ENCODE measurements at places on chromosomes 12 and 14.

DNA sequence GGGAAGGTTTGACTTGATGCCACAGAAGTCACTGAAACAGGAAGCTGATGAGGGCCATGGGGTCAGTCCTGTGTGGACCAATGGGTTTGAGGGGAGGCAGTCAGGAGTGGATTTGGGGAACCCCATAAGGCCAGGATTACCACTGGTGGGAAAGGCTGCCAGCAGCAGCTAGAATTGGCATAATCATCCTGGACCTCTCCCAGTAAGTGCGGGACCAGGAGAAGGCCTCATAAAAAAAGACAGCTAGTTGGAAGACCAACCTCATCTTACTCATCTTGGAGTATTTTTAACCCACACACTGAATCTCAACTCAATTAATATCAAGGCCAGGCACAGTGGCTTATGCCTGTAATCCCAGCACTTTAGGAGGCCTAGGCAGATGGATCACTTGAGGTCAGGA is 22.7 kb downstream of the TBX3 start:
- no peak for DNase-seq

- DNase-seq = no peak
Observed at GRCh38 chr12:30928356-30929244, 2.1 kb downstream of the TSPAN11 start.

GRCh38 chr14:23697680-23698079 is 61.5 kb downstream of the DHRS2 start:
- DNase-seq = no peak

- DNase-seq = no peak
Observed at GRCh38 chr12:68962877-68963855, 30.2 kb upstream of the CPM start.

DNA sequence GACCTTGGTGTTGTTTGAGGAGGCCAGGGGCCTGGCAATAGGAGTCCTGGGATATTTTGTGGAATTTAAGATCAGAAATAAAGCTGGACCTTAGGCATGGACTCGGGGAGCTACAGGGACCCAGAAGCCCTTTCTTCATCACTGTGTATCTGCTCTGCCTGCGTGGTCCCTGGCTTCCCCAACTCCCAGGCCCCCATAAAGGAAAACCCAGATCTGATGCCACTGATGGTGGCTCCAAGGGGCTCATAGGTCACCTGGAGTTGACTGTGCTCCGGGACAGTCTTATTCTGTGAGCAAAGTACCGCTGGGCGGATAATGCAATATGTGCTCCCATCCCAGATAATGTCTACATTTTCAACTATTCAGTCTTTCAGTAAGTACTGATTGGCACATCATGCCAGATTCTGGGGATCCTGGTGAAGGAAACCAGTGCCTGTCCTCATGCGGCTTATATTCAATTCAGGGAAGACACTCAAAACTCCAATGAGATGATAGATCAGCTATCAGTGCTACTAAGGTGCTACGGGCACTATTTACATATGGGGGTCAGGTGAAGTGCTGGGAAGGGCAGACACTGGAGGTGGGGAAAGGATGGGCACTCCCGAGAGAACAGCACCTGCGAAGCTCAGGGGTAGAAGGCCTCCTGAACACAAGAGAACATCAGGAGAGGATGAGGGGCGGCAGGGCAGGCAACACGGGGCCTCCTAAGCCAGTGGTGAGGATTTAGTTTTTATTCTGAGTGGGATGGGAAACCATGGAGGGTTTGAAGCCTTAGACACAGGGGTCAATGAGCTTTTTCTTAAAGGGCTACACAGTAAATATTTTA is 5.5 kb upstream of the SELPLG start:
- DNase-seq = no peak

GRCh38 chr12:89064151-89064550 is 288.1 kb downstream of the DUSP6 start:
- no peak for DNase-seq

DNA sequence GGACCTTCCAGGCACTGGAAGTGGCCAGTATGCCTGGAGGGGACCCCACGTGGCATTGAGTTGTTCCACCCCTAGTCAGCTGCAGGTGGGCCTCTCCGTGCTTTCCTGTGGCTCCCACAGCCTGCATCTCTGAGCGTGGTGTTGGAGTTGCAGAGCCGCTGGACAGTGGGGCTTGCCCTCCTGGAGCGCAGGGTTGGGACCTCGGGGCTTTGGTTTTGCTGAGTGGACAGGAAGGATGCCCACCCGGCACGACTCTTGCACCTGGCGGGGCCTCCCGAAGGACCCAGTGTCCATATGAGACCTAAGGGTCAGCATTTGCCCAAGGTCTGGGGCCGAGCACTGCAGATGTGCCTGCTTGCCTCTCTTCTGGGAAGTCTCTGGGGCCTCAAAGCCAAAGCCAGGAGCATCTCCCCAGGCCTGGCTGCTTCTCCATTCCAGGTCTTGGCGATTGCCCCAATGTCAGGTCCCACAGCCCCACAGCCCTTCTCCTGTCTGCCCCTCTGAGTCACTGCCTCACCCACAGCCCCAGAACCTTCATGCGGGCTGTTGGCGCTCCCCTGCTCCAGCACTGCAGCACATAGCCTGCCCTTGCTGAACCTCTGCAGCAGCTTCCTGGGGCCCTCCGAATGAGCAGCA is 1.5 kb downstream of the PACS2 start:
- no peak for DNase-seq

DNA sequence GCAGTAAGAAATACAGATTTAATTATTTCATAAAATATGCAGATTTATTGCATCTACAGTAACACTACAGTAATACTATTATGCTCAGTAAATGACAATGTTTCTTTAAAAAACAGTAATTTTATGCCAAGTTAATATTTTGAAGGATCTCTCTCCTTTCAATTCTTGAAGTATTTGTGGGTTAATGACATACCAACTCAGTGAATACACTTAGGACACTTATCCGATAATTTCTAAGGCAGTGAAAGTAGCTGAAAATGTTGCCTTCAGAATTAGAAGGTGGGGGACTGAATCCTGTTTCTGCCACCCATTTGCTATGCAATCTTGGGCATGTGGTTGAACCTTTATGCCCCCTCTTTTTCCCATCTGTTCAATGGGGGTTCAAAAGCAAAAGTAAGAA is 24.8 kb upstream of the IFNG-AS1 start:
- DNase-seq = no peak

DNA sequence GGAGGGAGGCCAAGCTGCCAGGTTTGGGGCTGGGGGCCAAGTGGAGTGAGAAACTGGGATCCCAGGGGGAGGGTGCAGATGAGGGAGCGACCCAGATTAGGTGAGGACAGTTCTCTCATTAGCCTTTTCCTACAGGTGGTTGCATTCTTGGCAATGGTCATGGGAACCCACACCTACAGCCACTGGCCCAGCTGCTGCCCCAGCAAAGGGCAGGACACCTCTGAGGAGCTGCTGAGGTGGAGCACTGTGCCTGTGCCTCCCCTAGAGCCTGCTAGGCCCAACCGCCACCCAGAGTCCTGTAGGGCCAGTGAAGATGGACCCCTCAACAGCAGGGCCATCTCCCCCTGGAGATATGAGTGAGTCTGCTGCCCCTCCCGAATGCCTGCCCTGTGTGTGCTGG is 432 bp downstream of the IL25 start:
- DNase-seq = no peak

- no peak for DNase-seq
Observed at GRCh38 chr14:60643463-60644314, 5.6 kb downstream of the SIX1 start.

DNA sequence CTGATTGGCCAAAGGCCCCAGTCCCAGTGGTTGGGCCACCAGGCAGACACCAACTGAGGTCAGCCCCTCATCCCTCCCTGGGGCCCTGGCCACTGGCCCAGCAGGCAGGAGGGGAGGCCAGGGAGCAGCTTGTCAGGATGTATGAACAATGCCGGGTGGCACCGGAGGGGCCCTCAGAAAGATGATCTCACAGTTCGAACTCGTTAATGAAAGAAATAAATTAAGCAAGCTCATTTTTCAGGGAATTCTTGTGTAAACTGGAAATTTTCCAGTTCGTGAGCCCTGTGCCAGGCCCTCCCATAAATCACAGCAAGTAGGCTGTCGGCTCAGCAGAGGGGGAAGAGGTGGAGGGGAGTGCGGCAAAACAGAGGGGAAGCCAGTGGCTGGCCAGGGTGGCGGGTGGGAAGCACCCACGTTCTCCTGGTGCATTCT is 177.0 kb upstream of the VASH1 start:
- DNase-seq = no peak

GRCh38 chr12:120970310-120970709 is 8.0 kb upstream of the HNF1A start:
- DNase-seq = no peak

DNA sequence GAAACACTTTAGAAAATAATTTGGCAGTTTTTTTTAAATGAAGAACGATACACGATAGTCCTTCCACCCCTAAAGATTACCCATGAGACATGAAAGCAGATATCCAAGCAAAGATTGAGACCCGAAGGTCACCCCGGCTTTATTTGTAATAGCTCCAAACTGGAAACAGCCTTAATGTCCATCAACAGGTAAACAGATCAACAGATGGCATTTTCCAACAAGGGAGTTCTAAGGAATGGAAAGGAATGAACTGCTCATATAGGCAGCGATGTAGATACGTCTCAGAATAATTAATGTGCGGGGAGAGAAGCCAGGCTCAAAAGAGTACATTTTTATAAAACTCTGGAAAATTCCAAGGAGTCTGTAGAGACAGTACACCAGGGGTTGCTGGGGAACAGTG is 23.7 kb upstream of the MEG3 start:
- no peak for DNase-seq

DNA sequence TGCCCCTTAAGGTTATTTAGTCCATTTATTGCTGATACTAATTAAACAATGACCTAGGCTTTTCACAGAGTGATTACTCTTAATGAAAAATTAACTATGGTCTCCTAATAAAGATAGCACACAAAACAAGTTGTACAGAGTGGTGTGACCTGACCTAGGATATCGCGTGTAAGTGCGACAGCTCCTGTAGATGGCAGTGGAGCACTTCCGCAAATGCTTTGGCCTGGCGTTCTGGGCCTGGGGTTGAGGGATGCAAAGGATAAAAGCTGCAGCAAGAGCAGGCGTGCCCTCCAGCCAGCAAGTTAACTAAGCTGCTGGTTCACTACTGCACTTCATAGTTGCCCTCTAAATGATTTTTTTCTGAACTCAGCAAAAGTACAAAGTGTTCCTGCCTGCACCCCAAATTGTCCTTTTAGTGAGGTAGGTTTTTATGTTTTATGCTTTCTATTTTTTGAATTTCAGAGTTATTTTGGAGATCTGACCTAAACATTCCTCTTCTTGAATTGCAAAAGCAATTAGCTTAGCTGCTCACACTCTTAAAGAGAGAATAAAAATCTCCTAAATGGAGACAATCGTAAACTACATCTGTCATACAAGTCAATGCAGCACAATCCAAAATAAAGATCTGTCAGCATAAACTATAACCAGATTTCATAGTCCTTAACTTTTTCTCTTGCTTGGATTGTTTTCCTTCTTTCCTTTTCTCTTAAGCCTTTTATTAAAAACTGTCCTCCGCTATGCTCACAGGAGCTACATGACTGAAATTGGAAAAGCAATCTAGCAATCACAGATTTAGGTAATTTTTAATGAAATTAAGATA is 379.6 kb downstream of the LRIG3 start:
- DNase-seq = no peak

- DNase-seq = no peak
Observed at GRCh38 chr14:68292441-68293215, 473.0 kb downstream of the RAD51B start.

DNA sequence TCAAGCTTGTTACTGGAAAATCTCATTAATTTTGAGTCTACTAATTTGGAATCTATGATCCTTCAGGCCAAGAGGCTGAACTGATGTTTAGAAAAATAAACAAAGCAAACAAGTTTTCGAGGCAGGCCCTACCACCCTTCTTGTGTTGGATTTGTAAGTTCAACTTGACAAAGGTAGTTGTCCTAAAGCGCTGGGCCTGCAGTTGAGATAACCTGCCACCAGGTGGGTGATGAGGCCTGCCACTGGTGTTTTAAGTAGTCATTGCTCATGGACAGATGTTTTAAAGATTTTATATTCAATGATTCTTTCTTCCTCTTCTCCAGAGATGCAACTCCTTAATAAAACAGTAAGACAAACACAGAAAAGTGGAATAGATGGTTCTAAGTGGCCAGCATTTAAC is 19.4 kb downstream of the ACVRL1 start:
- DNase-seq = no peak

DNA sequence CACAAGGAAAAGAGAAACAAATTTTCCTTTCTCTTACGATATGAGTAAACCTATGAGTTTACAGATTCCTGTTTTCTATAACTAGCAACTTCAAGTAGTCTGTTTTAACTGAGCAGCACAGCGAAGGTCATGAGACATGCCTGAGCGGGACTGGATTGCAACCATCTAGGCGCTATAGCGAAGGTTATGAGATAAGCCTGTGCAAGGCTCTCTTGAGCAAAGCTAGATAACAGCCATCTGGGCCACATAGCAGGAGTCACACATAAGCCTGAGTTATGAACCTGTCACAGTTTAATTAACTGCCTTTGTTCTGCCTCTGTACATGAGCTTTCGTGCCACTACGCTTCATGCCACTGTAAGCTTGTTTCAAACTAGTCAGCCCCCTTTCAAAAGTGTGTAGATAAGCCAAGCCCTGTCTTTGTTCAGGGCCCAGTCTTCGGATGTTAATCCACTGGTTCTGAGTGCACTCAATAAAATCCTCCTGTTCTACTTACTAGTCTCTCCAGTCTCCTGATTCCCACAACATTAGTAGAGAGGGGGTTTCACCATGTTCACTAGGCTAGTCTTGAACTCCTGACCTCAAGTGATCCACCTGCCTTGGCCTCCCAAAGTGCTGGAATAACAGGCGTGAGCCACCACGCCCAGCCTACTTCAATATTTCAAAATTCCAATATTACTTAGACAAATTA is 47.1 kb downstream of the SEC23A start:
- no peak for DNase-seq

DNA sequence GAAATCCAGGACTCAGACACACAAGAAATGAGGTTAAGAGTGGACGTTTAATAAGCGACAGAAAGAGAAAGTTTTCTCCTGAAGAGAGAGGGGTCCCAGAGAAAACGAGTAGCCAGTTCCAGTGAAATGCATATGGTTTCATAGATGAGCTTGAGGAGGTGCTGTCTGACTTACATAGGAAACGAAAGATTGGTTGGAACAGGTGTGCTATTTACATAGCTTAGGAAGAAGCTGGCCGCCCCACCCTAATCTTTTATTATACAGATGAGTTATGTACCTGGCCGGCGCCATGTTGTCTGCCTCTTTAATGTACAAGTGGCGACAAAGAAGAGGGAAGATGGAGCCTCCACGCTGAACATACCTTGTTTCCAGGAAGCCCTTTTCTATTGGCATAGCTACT is 223.0 kb downstream of the SLC6A15 start:
- DNase-seq = no peak

DNA sequence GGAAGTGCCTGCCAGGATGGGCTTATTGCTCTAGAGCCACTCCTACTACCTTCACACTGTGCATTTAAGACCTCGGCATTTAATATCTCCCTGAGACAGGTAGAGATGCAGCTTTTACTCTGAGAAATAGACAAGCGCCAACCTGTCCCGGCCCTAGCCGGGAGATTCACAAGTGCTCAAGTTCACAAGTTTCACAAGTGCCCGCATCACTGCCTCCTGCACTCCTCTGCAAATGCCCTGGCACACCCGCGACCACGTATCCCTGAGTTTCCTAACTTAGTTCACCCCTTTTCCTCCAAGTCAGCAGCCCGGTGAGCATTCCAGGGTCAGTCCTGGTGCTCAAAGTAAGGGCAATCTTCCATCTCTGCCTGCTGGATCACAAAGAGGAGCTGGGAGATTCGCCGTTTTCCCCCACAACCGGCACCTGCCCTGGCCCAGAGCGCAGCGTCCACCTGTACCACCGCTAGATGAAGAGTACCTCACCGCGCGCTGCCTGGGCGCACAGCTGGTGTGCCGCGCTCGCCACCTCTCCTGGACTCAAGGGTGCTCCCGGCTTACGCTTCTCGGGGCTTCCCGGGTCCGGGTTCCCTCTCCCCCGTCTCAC is 5.0 kb upstream of the SLC38A4 start:
- DNase-seq = no peak

Data from BJ (cell line).